NCI-H1417 treated with DMSO at 0.1 percent for 48 hours (cell line): ENCODE measurements at places on chromosomes 12 and 14.
A peak's percentile ranks its signal among the peaks of the same experiment; 100 is the strongest.

- no peak for DNase-seq
Measured at GRCh38 chr12:56834886-56835285, 71.8 kb downstream of the HSD17B6 start.

DNA sequence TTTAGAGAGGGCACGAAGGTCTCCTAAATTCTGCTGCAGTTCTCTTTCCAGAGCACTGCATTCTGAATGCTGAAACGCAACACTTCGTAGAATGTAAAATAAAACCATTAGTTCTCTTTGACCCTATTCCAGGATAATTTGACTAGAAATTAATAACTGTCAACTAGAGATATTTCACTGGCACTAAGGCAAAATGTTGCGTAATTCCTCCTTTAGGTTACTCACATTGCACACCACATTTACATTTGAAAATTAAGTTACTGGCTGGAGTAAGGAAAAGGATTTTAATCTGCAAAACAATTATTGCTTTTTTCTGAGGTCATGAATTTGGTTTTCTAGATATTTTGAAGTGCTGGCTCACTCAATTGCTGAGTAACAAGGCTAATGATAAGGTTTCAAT, 58.0 kb upstream of the TRHDE start:
- DNase-seq: no peak

- DNase-seq: no peak
Measured at GRCh38 chr12:20372326-20373096, 4.2 kb downstream of the PDE3A start.

DNA sequence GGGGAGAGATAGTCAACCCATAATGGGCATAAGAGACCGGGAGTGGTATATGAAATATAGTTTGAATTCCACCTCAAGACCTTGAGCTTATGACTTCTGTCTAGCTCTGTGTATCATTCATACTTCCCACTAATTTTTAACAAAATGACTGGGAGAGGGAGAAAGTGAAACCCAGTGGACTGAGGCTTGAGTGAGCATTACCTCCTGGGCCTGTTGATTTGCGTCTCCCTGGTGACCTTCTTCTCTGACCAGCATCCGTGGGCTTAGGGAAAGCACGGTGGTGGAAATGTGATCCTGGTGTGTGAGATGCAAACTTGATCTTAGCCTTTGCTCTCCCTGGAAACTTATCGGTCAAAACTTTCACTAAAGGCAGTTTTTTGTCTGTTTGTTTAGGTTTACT, 207.9 kb upstream of the BCL2L14 start:
- DNase-seq: no peak

- DNase-seq: no peak
Measured at GRCh38 chr12:122850695-122851350, 15.6 kb downstream of the HIP1R start.

DNA sequence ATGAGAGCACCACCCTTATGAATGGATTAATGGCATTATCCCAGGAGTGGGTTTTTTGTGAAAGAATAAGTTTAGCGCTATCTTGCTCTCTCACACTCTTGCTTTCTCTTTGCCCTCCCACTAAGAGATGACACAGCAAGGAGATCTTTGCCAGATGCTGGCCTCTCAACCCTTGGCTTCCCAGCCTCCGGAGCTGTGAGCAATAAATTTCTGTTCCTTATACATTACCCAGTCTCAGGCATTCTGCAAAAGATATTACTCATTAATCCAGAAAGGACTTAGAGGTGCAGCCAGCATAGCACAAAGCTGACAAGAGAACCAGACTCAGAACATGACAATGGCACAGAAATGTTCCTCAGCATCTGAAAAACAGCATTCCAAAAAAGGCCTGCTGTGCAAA, 190.6 kb downstream of the ITPR2 start:
- no peak for DNase-seq

DNA sequence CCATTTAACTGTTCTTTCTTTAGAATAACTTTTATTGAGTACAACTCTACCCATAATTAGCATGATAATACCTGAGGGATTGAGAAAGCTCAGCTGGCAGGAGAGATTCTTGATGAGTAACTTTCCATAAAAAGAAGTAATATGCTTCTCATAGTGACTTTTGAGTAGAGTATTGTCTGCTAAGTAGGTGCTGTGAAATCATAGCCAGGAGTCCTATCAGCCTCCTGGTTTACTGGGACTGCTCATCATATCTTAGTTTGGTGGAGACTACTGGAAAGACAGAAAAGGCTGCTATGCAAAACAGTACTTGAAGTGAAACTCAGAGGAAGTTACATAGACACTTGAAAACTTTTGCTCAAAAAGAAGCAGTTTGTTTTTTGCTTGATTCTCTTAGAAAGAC, 113.3 kb upstream of the ATP2B1 start:
- DNase-seq: no peak

- no peak for DNase-seq
Measured at GRCh38 chr12:89662623-89663022, 46.0 kb downstream of the ATP2B1 start.

DNA sequence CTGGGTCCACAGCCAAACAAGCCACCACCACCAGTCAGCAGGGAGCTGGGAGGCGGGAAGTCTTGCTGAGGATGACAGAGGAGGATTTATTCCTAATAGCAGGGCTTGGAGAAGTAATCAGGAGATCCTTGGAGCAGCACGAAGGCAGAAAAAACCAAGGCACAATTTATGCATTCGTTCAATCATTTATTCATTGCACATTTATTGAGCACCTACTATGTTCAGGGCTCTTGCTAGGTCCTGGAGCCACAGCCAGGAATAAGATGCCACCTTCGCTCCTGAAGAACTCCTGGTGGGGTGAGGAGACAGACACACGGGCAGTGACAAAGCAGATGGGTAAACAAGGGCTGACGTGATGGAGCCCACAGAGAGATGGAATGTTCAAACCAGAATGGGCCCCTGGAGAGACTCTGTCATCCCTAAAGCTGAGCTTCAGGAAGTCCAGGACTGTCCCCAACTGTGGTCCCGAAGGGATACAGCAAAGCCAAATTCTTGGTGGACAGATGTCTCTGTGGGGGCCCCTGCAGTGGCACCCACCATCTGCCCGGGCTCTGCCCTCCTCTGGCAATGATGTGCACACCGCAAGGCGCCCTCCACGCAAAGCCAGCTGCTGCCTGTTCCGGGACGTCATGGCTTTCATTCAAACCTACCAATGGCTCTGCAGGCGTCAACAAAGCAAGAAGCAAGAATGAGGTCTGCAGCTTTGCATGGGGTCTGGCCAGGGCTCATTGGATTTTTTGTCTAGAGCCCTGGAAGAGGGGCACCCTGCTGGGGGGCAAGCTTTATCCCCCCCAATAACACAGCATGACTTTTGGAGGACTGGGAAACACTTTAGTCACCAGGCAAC, 3.0 kb upstream of the TESC start:
- DNase-seq: no peak

- peak; percentile 74 for DNase-seq
Measured at GRCh38 chr12:55188974-55189556, 31.8 kb upstream of the OR10A7 start.

DNA sequence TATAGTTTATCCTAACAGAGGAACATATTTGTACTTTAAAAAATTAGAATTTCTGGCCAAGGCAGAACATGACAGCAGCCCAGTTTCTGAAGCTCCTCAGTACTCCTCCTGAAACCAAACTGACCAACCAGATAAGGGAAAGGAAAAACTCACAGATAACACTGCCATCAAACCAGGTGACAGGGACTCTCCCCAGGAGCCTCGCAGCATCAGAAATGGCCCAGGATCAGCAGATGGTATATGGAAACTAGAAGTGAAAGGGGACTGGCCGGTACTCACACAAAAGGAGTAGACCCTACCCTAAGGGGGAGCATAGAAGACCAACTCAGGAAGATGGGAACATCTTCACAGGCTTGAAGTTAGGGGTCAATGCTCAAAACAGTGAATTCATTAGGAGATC, 22.0 kb downstream of the GALC start:
- no peak for DNase-seq

DNA sequence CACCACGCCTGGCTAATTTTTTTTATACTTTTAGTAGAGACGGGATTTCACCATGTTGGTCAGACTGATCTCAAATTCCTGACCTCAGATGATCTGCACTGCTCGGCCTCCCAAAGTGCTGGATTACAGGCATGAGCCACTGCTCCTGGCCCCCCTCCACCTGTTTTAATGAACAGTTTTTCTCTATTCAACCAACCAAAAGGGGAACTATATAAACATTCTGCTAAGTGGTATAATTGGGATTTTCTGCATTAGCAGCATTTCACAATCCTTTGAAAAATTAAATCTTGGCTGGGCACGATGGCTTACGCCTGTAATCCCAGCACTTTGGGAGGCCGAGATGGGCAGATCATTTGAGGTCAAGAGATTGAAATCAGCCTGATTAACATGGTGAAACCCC, 44.8 kb downstream of the KNTC1 start:
- DNase-seq: no peak

DNA sequence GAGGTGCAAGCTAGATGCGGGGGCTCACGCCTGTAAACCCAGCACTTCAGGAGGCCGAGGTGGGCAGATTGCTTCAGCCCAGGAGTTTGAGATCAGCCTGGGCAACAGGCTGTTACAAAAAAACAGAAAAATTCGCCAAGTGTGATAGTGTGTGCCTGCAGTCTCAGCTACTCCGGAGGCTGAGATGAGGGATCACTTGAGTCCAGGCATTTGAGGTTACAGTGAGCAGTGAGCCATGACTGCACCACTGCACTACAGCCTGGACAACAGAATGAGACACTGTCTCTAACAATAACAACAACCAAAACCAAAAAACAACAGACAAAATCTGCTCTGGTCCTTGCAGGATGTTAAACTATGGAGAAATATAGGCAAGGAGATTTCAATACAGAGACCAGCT, 13.9 kb downstream of the BTBD7 start:
- no peak for DNase-seq

- DNase-seq: no peak
Measured at GRCh38 chr12:117582135-117582784, 220.8 kb upstream of the NOS1 start.

DNA sequence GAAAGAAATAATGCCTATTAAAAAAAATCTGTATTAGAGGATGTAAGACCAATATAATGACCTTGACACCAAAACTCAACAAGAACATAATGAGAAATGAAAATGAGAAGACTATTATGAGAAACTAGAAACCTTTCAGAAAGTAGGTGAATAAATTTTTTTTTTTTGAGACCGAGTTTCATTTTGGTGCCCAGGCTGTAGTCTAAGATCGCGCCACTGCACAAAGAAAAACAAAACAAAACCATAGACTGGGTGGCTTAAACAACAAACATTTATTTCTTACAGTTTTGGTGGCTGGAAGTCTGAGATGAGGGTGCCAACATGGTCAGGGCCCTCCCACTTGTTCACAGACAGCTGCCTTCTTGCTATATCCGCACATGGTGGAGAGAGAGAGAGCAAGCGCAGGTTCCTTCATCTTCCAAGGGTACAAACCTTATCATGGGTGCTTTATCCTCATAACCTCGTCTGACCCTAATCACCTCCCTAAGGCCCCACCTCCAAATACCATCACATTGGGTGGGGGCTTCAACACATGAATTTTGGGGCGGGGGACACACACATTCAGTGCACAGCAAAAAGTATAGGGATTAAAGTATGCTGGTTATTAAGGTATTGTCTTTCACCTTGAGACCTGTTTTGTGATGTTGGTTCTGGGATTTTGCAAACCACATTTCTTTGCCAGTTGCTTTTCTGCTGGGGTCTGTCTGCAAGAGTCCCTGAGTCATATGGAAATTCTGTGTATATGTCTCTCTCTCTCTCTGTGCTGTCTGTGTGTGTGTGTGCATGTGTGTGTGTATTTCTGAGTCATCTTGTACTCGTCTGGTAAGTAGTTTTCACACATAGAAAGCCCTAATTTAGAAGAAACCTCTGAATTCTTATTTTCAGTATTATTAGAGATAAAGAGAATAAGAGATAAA, 26.2 kb downstream of the ZCRB1 start:
- no peak for DNase-seq

DNA sequence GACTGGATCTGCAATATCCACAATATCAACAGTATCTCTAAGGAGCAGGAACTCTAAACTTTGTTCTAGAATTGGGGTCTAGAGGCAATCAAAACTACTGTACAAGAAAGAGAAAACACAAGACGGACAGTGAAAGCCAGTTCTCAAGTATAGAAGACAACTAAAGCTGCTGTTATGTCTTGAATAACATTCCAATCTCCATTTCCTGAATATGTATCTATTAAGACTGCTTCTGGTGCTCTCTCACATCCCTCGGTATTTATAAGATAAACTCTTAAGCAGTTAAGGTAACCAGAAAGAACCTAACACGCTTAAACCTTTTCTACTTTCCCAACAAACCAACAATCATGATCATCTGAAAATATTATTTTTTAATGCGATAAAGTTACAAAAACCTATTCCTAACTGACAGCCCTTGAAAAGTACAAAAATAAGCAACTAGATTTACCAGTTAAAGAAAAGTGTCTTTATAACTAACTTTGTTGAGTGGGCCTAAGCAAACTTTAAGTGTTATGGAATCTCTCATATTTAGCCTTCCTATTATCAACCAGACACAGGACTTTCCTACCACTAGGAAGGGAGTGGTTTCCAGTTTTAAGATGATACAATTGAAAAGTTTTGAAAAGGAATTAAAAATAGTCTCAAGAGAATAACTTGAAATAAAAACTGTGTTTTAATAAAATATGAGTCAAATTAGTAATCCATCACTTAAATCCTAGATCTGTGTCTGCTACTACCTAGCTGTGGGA, 30.7 kb downstream of the NUMB start:
- DNase-seq: no peak

GRCh38 chr12:33724867-33725266, 285.2 kb upstream of the SYT10 start:
- peak; percentile 82 for DNase-seq

DNA sequence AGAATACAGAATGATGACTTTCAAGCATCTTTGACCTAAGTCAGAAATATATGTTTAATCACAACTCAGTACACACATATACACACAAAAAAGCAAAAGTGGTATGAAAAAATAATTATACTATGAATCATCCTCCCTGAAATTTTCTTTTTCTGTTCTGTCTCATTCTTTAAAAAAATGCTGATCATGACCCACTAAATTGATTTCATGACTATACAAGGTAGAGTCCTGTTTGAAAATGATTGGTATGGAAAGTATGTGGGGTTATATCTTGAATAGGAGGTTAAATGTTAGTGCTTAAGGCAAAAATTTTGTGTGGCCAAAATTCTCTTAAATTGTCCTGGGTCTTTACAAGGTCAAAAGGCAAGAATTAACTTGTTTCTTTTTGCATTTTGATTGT, 80.4 kb downstream of the SUDS3 start:
- DNase-seq: no peak

DNA sequence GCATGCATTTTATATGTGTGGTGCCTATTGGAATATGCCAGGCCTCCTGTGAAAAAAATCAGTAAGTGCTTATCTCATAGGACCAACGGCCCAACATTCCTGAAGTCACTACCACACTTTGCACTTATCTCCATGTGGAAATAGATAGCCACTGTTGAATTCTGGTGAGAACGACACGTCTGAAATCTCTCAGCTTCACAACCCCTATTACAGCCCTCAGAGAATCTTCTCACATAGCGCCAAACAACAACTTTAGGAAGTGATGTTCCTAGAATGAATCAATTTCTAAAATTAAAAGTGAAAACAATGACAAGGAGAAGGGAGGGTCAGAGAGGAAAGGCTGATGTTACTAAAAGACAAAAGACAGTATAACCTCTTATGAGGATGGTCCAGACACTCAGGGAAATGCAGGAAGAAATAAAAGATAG, 270.8 kb upstream of the BTG1 start:
- DNase-seq: no peak

GRCh38 chr12:28987538-28988324, 161.3 kb upstream of the FAR2 start:
- DNase-seq: no peak

GRCh38 chr12:26870491-26871419, 37.8 kb upstream of the ITPR2 start:
- DNase-seq: no peak

- no peak for DNase-seq
Measured at GRCh38 chr12:91920276-91920675, 225.4 kb downstream of the BTG1 start.
